ENCODE measurements at places on chromosomes 1 and 21. TPM values are rescaled to one million over a fixed set of nuclear protein-coding genes. Genes with fewer than 3 reads are reported as not detected.
A peak's percentile ranks its signal among the peaks of the same experiment; 100 is the strongest.

DNA sequence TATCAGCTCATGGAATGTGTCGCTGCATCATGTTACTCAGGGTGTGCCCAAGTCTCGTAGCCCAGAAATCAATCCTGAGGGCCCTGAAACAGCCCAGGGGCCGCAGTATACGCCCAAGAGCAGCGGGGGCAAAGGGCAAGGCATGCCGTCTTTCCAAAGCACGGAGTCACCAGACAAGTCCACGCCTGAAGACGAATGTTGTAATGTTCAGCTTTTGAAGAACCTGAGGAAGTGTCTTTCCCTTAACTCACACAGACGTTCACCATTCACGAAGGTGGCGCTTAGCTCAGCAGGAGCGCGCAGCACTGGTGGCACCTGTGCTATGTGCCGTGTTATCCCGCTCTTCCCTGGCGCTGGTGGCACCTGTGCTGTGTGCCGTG is 18.8 kb upstream of the PWP2 start:
- no peak overlapping the region for H3K27ac ChIP-seq
- no peak overlapping the region for H3K4me3 ChIP-seq
- no peaks in the 10 kb centered on the region for H3K27me3 ChIP-seq
- peaks cover 25% of the 10 kb centered on the region for H3K36me3 ChIP-seq
- peaks cover 3% of the 10 kb centered on the region for H3K4me1 ChIP-seq

DNA sequence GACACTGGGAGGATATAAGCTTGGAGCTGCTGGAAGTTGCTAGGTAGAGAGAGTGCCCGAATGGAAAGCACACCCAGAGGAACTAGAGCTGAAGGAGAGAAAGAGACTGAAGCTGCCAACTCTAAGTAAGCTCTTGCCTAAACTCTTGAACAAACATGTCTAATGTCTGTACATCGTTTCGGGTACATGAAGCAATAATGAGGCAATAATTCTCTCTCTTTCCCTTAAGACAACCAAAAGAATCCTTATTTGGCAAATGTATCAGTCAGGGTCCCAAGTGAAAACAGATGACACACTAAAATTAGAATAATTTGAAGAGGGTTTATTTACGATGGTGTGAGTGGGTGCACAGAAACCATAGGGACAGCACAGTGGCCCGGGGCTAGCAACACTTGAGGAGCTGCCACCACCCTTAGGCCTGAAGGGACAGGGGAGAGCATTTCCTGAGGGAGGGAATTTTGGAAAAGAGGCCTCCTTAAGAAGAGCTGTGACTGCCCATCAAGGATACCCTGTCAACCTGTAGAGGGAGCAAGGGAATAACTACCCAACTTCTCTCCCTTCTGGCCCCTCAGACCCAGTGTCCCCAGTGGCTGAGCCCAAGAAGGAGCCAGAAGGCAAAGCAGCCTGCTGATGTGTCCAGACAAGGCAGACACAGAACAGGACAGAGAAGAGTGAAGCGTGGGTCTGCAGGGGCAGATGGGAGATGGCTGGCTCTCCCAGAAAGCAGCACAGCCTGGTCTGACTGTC is 36.1 kb upstream of the KHDRBS1 start:
- DNase-seq, result no peak
- no peaks in the 10 kb centered on the region for H3K36me3 ChIP-seq
- no peak overlapping the region for H3K4me3 ChIP-seq
- no peaks in the 10 kb centered on the region for H3K27me3 ChIP-seq
- no peaks in the 10 kb centered on the region for H3K4me1 ChIP-seq

DNA sequence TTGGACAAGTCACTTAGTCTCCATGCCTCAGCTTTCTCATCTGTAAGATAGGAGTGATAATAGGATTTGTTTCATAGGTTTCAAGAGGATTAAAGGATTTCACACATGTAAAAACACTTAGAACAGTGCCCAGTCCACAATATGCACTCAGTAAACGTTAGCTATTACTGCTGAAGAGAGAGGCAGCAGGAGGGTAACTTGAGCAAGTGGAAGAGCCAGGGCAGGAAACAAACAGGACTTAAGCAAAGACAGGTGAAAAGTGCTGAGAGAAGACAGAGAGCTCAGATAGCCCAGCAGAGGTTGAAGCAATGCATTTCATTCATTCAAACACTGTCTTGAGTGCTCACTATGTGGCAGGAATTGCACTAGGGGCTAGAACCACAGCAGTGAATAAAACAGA is 21.1 kb upstream of the H3-3A start:
- peaks cover 11% of the 10 kb centered on the region for H3K27me3 ChIP-seq
- H3K27ac ChIP-seq, result no peak overlapping the region

- no peak overlapping the region for H3K27ac ChIP-seq
- no peaks in the 10 kb centered on the region for H3K36me3 ChIP-seq
- peak; percentile 31 for DNase-seq
Observed at GRCh38 chr1:219347921-219348391, 174.3 kb downstream of the LYPLAL1 start.

DNA sequence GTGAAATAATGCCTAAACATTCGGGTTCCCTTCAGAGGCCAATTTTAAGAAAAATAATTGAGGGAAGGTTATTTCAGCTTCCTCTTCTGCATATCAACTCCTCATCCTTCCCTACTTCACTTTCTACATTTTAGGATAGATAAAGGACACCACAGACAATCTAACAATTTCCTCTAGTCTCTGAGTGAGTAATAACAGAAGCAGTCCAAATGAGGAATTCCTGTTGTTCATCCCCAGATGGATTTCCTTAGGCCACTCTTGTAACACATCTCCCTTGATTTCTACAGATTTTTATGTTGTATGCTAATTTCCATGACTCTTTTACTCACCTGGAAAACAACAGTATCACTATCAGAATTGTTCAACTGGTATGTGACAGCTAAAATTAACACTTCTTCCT is 87.7 kb upstream of the LYPLAL1 start:
- H3K27me3 ChIP-seq, result no peaks in the 10 kb centered on the region
- peak; percentile 81 for DNase-seq
- peaks cover 19% of the 10 kb centered on the region for H3K4me1 ChIP-seq
- no peaks in the 10 kb centered on the region for H3K36me3 ChIP-seq
- no peak overlapping the region for H3K27ac ChIP-seq
- H3K4me3 ChIP-seq, result no peak overlapping the region

- peaks cover 6% of the 10 kb centered on the region for H3K36me3 ChIP-seq
- no peaks in the 10 kb centered on the region for H3K4me1 ChIP-seq
Observed at GRCh38 chr1:15543589-15544568, 17.2 kb downstream of the DNAJC16 start.

GRCh38 chr1:201656311-201657032 is 117.5 kb downstream of the NAV1 start:
- H3K4me1 ChIP-seq, result peaks cover 50% of the 10 kb centered on the region
- H3K4me3 ChIP-seq, result no peak overlapping the region
- H3K27me3 ChIP-seq, result no peaks in the 10 kb centered on the region

- H3K4me1 ChIP-seq, result no peaks in the 10 kb centered on the region
- H3K27me3 ChIP-seq, result no peaks in the 10 kb centered on the region
- H3K36me3 ChIP-seq, result no peaks in the 10 kb centered on the region
- peak; percentile 75 for DNase-seq
- no peak overlapping the region for H3K4me3 ChIP-seq
- no peak overlapping the region for H3K27ac ChIP-seq
Observed at GRCh38 chr1:80375662-80376061, 1369.1 kb upstream of the ADGRL4 start.

- DNase-seq, result no peak
- no peak overlapping the region for H3K4me3 ChIP-seq
- peaks cover 11% of the 10 kb centered on the region for H3K27me3 ChIP-seq
- H3K36me3 ChIP-seq, result no peaks in the 10 kb centered on the region
- H3K27ac ChIP-seq, result no peak overlapping the region
- no peaks in the 10 kb centered on the region for H3K4me1 ChIP-seq
Observed at GRCh38 chr1:23650344-23650990, 41.1 kb upstream of the RPL11 start.

DNA sequence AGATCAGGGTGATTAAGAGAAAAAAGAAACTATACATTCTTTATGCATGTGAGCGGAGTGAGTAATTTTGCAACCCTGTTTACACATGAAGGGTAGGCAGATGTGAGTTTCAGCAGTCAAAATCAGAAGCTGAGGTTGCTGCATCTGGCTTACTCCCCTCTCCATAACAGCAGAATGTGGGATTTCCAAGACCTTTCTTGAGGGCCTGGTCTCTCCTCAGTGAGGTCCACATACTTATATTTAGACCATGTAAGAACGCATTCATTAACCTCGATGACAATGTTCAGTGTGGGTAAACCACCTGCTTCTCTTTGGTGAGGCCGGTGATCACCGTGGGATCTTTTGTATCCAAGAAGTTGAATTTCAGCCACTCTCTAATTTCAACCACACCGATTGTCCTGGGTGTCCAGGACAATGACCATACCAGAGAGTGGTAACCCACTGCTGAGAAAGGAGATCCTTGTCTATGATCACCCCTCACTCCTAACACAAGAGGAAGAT is 18.7 kb upstream of the RAP1A start:
- H3K36me3 ChIP-seq, result no peaks in the 10 kb centered on the region
- no peak overlapping the region for H3K4me3 ChIP-seq
- DNase-seq, result no peak
- no peak overlapping the region for H3K27ac ChIP-seq
- no peaks in the 10 kb centered on the region for H3K27me3 ChIP-seq
- H3K4me1 ChIP-seq, result peaks cover 2% of the 10 kb centered on the region

DNA sequence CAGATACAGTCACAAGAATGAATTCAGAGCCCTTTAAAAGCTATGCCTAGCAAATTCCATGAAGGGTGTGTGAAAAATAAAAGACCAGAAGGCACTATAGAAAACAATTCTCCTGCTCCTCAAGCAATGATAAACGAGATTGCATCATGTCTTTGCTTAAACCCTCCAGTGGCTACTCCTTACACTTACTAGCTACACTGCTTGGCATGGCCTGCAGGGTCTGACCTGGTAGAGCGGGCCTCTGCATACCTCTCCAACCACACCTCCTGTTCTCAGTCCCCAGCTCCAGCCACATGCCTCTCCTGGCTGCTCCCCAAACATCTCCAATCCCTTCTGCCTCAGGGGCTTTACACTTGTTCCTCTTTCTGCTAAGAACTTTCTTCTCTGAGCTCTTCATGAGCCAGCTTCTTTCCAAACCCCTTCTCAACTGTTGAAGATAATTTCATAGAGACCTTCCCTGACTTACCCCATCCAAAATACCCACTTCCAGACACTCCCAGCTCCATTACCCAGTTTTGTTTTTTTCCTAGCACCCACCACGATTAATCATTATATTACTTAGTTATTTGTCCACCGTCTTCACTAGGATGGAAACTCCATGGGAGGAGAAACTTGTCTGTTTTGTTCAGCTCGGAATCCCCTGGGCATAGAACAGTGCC is 11.2 kb upstream of the CREG1 start:
- no peaks in the 10 kb centered on the region for H3K27me3 ChIP-seq
- peak; percentile 7 for DNase-seq
- H3K4me3 ChIP-seq, result no peak overlapping the region
- no peak overlapping the region for H3K27ac ChIP-seq

GRCh38 chr1:10864776-10865175 is 68.3 kb upstream of the CASZ1 start:
- no peak overlapping the region for H3K4me3 ChIP-seq
- H3K4me1 ChIP-seq, result no peaks in the 10 kb centered on the region
- no peaks in the 10 kb centered on the region for H3K36me3 ChIP-seq
- no peak for DNase-seq
- peaks cover 18% of the 10 kb centered on the region for H3K27me3 ChIP-seq

GRCh38 chr1:196442366-196442765 is 165.9 kb downstream of the KCNT2 start:
- H3K27me3 ChIP-seq, result no peaks in the 10 kb centered on the region
- H3K27ac ChIP-seq, result no peak overlapping the region
- no peaks in the 10 kb centered on the region for H3K4me1 ChIP-seq

- H3K36me3 ChIP-seq, result no peaks in the 10 kb centered on the region
- no peaks in the 10 kb centered on the region for H3K27me3 ChIP-seq
- peaks cover 5% of the 10 kb centered on the region for H3K4me1 ChIP-seq
- H3K27ac ChIP-seq, result no peak overlapping the region
- no peak for DNase-seq
Observed at GRCh38 chr1:67536957-67537666, 106.9 kb upstream of the SERBP1 start.

- H3K36me3 ChIP-seq, result no peaks in the 10 kb centered on the region
- H3K4me3 ChIP-seq, result no peak overlapping the region
- no peaks in the 10 kb centered on the region for H3K27me3 ChIP-seq
- no peak for DNase-seq
- H3K27ac ChIP-seq, result no peak overlapping the region
- H3K4me1 ChIP-seq, result no peaks in the 10 kb centered on the region
Observed at GRCh38 chr1:232591344-232591743, 38.6 kb downstream of the SIPA1L2 start.

GRCh38 chr21:44589094-44589493 is 3.2 kb downstream of the KRTAP10-6 start:
- H3K27ac ChIP-seq, result no peak overlapping the region
- peaks cover 4% of the 10 kb centered on the region for H3K27me3 ChIP-seq
- no peaks in the 10 kb centered on the region for H3K4me1 ChIP-seq

- H3K27me3 ChIP-seq, result no peaks in the 10 kb centered on the region
- DNase-seq, result peak; percentile 45
- peaks cover 2% of the 10 kb centered on the region for H3K4me1 ChIP-seq
- no peaks in the 10 kb centered on the region for H3K36me3 ChIP-seq
Observed at GRCh38 chr1:193058529-193059281, 455 bp downstream of the UCHL5 start.

DNA sequence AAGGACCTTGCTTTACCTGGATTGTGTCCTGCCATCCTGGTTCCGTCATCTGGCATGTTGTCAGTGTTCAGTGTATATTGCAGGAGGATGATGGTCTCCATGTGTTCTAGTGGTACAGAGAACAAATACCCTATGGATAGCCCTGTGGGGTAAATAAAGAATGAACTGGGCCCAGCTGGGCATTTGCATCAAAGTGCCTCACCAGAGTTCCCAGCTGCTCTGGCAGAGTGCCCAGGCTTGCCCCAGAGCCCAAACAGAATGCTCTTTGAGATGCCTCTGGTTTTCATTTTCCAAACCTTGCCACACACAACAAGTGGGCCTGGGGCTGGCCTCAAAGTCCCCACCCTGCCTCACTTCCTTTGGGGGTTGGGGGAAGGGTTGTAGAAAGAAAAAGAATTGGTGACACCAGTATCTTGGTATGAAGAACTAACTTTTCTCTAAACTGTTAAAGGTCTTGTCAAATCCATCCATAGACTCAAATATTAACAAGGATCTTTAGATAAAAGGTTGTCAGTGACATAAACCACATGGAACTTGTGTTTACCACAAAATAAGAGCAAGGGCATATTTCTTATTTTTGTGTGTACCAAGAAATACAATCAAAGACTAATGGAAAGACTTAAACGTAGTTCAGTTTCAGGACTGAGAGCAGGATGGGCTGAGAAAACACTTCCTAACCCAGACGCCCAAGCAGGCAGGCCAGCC is 82.2 kb downstream of the LMO4 start:
- no peak overlapping the region for H3K27ac ChIP-seq
- H3K4me3 ChIP-seq, result no peak overlapping the region
- H3K4me1 ChIP-seq, result no peaks in the 10 kb centered on the region
- no peaks in the 10 kb centered on the region for H3K36me3 ChIP-seq

GRCh38 chr1:94590203-94591137 is 48.9 kb upstream of the F3 start:
- H3K4me1 ChIP-seq, result peaks cover 8% of the 10 kb centered on the region
- DNase-seq, result peak; percentile 23
- H3K36me3 ChIP-seq, result no peaks in the 10 kb centered on the region
- H3K27ac ChIP-seq, result no peak overlapping the region
- no peaks in the 10 kb centered on the region for H3K27me3 ChIP-seq

Gene HLX
- 5.4 TPM for polyA plus RNA-seq

Gene FRRS1
- polyA plus RNA-seq, result 10.3 TPM

Gene PRAMEF1
- not detected for polyA plus RNA-seq

Gene OR11L1
- polyA plus RNA-seq, result not detected

Gene LRRC7
- polyA plus RNA-seq, result 0.03 TPM

Gene LEFTY2
- polyA plus RNA-seq, result 0.05 TPM

Measured in fibroblast of lung (primary cell).